ENCODE measurements at places on chromosomes 16 and 17.

DNA sequence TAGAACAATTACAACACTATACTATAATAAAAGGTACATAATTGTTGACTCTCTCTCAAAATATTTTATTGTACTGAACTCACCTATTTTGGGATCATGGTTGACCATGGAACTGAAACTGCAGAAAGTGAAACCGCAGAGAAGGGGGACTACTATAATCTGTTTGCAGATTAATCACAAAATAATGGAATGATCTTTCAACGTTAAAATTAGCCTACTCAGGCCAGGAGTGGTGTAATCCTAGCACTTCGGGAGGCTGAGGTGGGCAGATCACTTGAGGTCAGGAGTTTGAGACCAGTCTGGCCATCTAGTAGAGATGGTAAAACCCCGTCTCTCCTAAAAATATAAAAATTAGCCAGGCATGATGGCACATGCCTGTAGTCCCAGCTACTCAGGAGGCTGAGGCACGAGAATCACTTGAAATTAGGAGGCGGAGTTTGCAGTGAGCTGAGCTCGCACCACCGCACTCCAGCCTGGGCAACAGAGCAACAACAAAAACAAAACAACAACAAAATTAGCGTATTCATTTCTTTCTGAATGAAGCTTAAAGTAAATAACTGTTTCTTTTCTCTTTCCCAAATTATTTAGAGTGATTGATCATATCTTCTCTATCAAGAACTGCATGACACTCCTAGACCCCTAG, 45.6 kb downstream of the IKZF3 start:
- no peak for DNase-seq

GRCh38 chr16:46859719-46860152, 24.4 kb upstream of the GPT2 start:
- DNase-seq = no peak

DNA sequence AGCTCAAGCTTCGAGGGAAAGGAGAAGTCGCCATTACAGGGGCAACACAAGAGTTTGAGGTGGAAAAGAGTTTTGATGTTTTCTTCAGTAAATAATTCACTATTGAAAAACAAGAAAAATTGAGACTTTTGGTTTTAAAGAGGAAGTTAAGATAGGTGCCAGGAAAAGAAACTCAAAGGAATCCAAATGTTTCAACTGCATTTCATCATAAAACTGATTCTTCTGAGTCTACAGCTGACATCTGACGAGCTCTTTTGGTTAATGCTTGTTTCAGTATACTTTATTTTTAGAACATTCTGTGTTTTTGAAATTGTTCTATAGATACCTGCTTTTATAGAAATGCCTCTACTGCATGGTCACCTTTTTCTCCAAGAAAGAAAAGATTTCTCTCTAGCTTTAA, 54.0 kb downstream of the ERN1 start:
- no peak for DNase-seq

GRCh38 chr17:17239832-17240231, 2.9 kb upstream of the FLCN start:
- no peak for DNase-seq

GRCh38 chr16:11603331-11603750, 16.6 kb upstream of the LITAF start:
- DNase-seq = no peak
